ENCODE measurements at places on chromosomes 12 and 14. TPM values are rescaled to one million over a fixed set of nuclear protein-coding genes. Genes with fewer than 3 reads are reported as not detected.

DNA sequence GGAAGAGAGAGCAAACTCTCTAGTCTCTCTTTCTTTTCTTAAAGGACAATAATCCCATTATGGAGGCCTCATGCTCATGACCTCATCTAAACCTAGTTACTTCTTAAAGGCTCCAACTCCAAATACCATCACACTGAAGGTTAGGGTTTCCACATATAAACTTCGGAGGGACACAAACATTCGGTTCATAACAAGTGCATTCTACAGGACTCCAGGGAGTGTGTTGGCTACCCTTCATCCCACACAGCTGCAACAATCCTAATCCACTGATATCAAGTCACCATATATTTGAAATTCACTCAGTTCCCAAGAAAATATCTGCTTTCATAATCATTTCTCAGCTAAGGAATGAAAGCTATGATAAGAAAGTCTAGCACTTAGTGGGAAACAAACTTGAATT, 265.9 kb upstream of the PLEKHG7 start:
- no peaks in the 10 kb centered on the region for H3K36me3 ChIP-seq
- peaks cover 5% of the 10 kb centered on the region for H3K4me1 ChIP-seq
- H3K27ac ChIP-seq: no peak overlapping the region

GRCh38 chr12:107654873-107655272, 30.7 kb upstream of the PWP1 start:
- DNase-seq: no peak
- no peaks in the 10 kb centered on the region for H3K36me3 ChIP-seq
- peaks cover 17% of the 10 kb centered on the region for H3K4me1 ChIP-seq
- H3K27ac ChIP-seq: peak overlapping the region; percentile 92
- H3K27me3 ChIP-seq: no peaks in the 10 kb centered on the region

- H3K4me1 ChIP-seq: peaks cover 39% of the 10 kb centered on the region
- H3K36me3 ChIP-seq: no peaks in the 10 kb centered on the region
- H3K4me3 ChIP-seq: no peak overlapping the region
- H3K27ac ChIP-seq: no peak overlapping the region
- DNase-seq: no peak
Observed at GRCh38 chr12:104734541-104735095, 223.5 kb downstream of the SLC41A2 start.

- DNase-seq: no peak
- no peaks in the 10 kb centered on the region for H3K27me3 ChIP-seq
- H3K27ac ChIP-seq: no peak overlapping the region
- H3K4me3 ChIP-seq: no peak overlapping the region
Observed at GRCh38 chr14:86652526-86652925, 1122.6 kb downstream of the FLRT2 start.

The KIF26A gene
- 72.1 TPM for total RNA-seq

The NXPH4 gene
- 92.7 TPM for total RNA-seq

The FITM1 gene
- total RNA-seq: 137 TPM

Data from SJCRH30 (cell line).